ENCODE measurements at places on chromosomes 3 and 15. TPM values are rescaled to one million over a fixed set of nuclear protein-coding genes. Genes with fewer than 3 reads are reported as not detected.
A peak's percentile ranks its signal among the peaks of the same experiment; 100 is the strongest.

GRCh38 chr3:44842376-44842775, 19.3 kb upstream of the TMEM42 start:
- no peak for DNase-seq

DNA sequence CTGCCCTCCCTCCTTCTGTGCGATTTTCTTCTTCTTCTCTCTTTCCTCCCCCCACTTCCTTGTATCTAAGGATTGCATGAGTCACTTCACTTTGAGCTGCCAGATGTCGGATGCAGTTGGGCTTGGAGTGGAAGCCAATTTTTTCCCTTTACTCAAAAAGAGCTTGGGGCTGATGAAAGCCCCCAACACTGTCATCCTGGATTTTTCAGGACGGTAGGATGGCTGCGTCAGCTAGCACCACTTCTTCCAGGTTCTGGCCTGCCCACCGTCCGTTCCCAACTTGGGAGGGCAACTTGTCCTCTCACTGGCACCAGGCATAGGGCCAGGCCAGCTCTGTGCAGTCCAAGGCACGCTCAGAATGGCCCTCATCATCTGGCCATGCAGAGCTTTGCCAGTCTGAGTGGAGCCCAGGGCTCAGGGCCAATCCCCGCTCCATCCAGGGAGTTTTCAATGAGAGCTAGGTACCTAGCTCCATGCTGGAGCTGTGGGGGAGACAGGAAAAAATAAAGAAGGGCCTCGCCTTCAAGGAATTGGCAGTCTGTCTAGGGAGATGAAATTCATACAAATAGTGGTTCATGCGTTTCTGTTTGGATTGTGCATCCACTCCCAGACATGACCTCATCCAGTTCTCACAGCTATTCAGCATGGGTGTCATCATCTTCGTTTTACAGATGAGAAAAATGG, 47.7 kb upstream of the INSYN1 start:
- no peak for DNase-seq

DNA sequence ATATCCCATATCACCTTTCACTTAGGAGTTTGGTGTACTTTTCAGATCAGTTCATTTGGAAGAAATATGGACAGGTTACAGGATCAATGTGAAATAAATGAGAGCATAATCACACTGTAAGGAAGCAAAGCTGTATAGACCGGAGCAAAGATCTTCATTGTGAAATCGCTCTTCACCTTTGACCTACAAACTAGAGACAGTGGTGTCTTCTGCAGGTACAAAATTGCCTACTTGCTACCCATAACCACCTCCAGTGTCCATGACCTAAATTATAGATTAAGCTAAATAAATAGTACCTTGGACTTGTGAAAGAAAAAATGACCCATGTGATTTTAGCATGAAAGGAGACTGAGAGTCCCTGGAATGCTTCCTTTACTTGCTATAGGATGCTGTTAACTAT, 379.5 kb upstream of the SUCLG2 start:
- DNase-seq, result no peak

The ACP3 gene
- total RNA-seq, result 1.5 TPM

DNA sequence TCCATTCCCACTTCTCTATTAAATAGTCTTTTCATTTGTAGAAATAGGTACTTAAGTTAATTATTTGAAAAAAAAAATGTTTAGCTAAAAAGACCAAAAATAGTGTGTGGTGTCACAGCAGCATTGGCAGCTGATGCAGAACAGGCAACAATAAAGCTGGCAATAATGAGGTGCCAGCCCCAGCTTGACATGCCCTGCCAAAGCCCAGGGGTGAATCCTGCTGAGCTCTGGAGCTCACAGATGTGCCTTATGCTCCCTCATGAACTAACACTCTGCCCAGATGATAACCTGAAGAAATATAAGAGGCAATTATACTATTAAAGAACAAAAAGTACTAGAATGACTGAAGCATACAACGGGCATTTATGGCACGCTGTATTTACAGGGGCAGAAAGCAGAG, 63.8 kb downstream of the IGSF11 start:
- DNase-seq, result peak; percentile 47

GRCh38 chr15:60386615-60387014, 11.2 kb downstream of the ANXA2 start:
- DNase-seq, result no peak

The CCR9 gene
- 0.30 TPM for total RNA-seq

- DNase-seq, result no peak
These were observed 34.9 kb downstream of the PIK3R4 start for GRCh38 chr3:130711565-130712324.

- no peak for DNase-seq
These were observed 107.2 kb upstream of the HACD2 start for GRCh38 chr3:123692041-123692440.

- no peak for DNase-seq
These were observed 171.3 kb upstream of the FAM3D start for GRCh38 chr3:58837856-58838255.

- DNase-seq, result no peak
These were observed 86.7 kb downstream of the VGLL4 start for GRCh38 chr3:11556851-11557644.

The FETUB gene
- total RNA-seq, result not detected

- DNase-seq, result no peak
These were observed 977.7 kb downstream of the PLOD2 start for GRCh38 chr3:145183261-145183660.

The SI gene
- total RNA-seq, result not detected

DNA sequence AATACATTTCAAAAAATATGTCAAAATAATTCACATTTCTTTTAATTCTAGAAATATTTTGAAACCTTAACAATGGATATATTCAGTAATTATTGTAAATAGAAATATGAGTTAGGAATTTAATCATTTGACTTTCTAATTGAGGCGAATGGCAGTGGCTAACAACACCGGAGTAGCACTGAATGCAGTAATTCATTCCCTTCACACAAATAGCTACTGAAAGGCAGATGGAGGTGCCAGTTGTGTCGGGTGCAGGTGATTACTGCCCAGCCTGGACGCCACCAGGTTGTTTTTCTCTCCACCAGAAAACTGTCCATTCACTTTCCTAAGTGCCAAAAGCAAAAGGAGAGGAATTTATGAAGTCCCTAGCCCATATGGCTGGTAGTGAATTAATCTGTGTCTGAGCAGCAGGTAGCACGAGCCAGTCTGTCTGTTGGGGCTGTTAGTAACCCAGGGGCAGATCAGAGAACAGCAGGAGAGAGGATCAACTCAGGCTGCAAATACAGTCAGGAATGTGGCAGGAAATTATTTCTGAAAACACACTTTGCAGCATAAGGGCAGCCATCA, 79.3 kb upstream of the GMNC start:
- DNase-seq, result no peak

GRCh38 chr3:134367869-134368750, 6.1 kb downstream of the AMOTL2 start:
- DNase-seq, result no peak

GRCh38 chr3:4994823-4995499, 15.7 kb downstream of the BHLHE40 start:
- no peak for DNase-seq

The SLC28A1 gene
- 0.22 TPM for total RNA-seq

- DNase-seq, result no peak
These were observed 72.7 kb downstream of the GSK3B start for GRCh38 chr3:120021523-120021922.

GRCh38 chr3:101996832-101997231, 147.5 kb downstream of the NFKBIZ start:
- DNase-seq, result no peak

DNA sequence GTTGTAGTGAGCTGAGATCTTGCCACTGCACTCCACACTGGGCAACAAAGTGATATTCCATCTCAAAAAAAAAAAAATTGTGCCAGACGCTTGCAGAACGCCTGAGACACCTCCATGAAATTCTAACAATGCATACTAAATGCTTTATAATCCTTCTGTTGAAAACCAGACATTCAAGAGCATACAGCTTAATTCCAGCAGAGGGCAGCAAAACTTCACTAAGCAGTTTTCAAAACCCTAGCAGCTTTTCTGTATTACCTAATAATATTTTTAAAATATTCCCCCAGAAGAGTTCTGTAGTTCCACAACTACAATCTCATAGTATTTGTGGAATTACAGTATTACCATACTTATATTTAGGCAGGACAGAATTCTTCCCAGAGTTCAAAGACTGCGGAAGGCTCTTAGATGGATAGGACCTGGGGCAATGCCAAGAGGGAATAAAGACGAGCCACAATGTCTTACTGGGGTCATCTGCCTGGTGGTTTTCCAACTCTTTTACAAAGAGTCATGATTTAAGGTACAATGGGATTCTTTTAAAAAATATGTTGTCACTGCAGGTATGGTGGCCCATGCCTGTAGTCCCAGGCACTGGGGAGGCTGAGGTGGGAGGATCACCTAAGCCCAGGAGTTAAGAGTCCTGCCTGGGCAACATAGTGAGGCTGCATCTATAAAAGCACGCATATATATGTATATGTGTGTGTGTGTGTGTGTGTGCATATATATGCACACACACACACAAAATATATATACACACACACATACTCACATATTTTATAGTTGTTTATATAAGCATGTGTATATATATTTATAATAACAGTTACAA, 19.6 kb upstream of the TASOR start:
- DNase-seq, result peak; percentile 65

GRCh38 chr15:91055548-91056331, 33.3 kb upstream of the VPS33B start:
- DNase-seq, result peak; percentile 50

DNA sequence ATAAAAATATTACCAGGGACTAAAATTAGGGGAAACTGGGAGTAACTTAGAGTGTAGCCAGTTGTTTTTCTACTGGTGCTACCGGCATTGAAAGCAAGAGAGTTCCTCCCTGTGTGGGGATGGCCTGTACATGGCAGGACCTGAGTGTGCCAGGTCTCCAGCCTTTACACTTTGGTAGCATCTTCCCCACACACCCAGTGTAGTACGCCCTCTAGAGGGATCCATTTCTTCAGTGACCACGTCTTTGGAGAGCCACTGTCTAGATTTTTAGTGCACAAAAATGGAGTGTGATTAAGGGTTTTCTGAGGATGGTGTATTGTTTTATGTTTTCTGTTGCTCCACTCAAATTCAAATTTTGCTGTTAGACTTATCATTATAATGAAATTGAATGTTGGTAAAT, 507.0 kb upstream of the TPRG1 start:
- no peak for DNase-seq

DNA sequence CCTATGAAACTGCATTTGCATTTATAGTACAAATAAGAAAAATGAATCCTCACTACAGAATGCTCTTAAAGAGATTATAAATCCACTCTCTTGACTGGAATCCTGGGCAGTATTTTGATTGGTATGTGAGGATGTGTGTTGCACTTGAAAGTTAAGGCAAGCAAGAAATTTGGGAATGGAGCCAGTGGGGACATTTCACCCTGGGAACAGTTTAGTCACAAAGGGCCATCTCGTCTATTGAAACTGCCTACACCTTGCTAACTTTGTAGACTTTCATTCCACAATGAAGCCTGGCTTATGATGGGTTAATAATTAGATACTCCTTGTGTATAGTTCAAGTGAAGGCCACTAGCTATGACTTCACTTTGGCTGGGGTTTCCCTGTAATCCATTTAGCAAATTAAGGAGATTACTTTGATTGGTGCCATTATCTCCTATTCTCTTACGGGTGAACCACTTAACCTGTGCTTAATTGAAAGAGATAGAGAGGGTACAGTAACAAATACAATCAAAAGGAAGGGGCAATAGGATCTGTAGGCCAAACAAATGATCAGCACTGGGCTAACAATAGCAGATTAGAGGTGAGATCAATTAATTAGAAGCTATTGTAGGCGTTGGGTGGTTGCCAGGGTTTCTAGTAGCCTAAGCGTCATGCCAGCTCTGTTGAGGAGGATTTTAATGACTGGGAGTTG, 146.9 kb upstream of the RARB start:
- no peak for DNase-seq

The P3H2 gene
- 5.4 TPM for total RNA-seq

GRCh38 chr15:52004806-52005205, 14.2 kb upstream of the MAPK6 start:
- DNase-seq, result no peak

DNA sequence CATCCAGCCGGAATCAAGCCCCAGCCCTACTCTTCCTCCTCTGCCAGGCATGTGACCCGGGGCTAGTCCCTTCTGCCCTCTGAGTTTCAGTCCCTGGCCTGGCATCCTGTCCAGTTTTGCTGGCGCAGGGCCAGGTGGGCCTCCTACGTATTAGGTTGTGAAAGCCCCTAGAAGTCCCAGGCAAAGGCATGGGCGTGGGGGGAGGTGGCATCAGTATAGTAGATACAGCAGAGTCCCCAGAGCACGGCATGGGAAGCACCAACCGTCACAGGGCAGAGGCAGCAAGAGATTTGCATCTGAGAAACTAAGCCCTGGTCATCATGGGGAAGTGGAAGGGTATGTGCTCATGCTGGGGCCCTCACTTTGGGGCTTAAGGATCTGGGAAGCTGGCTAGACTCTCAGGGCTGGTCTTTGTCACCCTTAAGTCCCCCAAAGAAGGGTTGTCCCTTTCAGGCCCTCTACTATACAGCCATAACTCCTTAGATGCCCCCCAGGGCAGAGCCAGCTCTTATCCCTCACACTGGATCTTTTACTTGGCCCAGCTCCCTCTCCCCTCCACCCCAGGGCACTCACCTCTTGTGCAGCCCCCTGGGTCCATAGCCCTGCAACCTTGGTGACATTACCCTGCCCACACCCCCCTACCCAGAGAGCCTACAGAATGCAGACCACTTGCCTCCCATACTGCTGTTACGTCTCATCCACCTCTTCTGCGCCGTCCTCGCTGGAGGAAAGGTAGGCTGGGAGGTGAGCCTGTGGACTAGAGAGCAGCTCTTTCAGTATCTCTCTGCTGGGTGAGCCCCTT, 11.3 kb downstream of the NBEAL2 start:
- no peak for DNase-seq

GRCh38 chr15:96252148-96252547, 78.4 kb upstream of the NR2F2 start:
- DNase-seq, result no peak

GRCh38 chr3:99690761-99691369, 52.5 kb downstream of the COL8A1 start:
- no peak for DNase-seq

DNA sequence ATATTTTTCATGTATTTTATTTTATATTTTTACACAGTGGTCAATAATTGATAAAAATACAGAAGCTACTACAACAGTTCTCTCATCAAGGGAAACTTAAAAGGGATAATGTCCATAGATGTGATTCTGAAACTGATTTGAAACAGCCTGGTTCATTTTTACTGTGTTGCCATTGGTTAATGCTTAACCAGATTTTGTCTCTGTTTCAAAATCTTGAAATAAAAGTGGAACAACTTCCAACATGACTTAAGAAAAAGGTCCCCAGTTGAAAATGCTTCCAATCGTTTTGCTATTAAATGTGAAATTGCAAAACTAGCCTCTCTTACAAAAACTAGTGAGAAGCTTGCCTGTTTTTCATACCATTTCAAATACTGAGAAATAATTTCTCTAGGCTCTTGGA, 240.7 kb downstream of the LPP start:
- no peak for DNase-seq

DNA sequence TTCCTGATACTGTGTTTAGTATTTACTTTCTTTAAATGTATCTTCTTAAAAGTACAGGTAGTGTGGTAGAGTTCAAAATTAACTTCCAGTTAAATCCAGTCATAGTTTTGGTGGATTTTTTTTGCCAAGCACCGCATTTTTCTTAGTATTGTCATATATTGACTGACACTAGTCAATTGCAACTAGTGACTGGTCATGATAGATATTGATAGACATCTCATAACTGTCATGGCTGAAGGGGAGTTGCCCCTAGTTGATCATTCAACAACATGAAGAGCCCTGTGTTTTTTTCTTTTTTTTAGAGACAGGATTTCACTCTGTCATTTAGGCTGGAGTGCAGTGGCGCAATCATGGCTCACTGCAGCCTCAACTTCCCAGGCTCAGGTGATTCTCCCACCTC, 22.1 kb downstream of the RAB8B start:
- no peak for DNase-seq

The ADAMTSL3 gene
- total RNA-seq, result 19.8 TPM

Data from spinal cord (tissue), 10 donors.